ENCODE measurements at places on chromosomes 5 and 9.
A peak's percentile ranks its signal among the peaks of the same experiment; 100 is the strongest.

DNA sequence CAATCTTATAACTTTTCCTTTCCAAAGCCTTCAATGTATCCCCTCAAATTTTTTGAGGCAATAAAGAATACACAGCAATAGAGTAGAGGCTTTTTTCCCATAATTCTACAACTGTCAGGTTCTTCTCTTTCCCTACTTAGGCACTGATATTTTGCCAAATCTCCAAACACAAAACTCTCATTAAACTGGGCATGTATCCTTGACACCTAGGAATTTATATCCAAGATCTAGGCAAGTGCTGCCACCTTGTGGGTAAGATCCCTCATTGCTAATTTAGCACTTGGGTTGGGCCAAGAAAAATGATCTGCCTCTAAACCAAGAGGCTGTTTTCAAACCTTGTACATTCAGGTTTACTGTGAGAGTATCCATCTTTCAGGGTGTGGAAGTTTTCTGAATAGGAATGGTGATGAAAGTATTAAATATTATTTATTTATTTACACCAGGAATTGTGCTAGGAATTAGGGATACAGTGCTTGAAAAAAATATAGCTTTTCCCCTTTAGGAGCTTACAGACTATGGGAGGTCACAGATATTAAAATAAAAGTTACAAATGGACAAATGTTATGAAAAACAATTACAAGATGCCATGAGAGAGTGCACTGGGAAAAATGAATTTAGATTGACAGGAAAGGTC, 17.6 kb downstream of the TSTD2 start:
- peak; percentile 66 for DNase-seq

- no peak for DNase-seq
Measured at GRCh38 chr9:92499701-92500100, 17.4 kb upstream of the ASPN start.

DNA sequence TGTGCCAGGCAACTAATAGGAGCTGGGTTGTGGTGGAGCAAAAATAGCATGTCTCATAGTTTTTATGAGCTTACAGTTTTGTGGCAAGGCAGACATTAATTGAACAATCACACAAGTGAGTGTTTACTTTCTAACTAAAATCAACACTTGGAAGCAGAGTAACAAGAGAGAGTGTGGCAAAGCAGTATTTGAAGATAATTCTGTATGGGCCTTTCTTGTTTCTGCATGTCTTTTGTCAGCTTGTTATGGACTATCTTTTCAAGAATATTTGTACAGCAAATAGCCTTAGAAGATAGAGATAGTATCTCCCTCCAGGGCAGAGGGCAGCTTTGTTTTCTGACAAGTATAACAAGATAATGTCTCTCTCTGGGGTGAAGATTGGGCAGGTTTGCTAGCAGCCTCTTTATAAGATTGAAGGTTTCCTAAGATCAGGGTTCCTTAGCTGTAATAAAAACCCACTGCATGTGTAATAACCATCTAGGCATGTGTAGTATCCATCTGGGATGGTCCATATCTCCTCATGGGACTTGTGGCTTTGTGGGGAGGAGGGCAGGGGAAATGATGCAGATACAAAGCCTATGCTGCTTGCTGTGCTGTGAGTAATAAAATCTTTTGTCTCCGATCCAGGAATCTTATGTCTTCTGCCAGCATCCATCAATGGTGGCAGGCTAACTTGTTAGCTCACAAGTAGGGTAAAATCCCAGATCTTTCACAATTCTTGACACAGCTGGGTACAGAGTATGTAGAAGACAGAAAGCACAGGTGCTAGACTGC, 479.9 kb downstream of the KDM4C start:
- no peak for DNase-seq

- no peak for DNase-seq
Measured at GRCh38 chr9:80707120-80707519, 982.2 kb downstream of the TLE1 start.

DNA sequence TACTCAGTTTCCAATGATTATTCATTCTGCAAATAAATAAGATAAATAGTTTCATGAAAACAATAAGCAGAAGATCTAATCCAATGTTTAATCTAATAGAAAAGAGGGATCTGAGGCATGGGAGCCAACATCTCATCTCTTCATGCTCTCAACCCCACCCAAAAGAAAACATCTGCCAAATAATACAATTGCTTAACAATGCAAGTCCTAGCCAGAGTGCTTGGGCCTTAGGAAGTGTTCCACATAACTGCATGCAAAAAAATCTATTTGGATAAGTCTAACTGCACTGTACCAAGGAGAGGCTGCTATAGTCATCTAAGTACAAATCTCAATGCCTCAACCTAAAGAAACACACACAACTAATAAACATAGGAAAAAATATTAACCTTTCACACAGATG, 606.0 kb downstream of the CDH9 start:
- no peak for DNase-seq

GRCh38 chr5:147989994-147990393, 73.8 kb upstream of the SPINK5 start:
- DNase-seq: no peak

DNA sequence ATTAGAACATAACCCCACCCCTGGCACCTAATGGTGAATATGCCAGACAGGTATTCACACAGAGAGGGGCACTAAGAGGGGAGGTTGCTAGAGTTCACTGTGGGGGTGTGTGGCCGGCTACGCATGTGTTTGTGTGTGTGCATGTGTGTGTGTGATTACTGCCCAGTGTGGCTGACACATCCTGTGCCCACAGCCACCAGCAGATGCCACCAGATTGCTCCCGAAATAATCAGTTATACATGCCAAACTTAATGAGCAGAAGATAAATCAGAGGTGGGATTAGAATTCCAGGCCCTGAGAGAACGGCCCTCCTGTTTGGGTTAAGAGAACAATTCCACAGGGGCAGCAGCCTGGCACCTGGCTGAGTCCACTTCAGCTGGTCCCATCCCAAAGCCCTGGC, 91.8 kb upstream of the TBCA start:
- no peak for DNase-seq

DNA sequence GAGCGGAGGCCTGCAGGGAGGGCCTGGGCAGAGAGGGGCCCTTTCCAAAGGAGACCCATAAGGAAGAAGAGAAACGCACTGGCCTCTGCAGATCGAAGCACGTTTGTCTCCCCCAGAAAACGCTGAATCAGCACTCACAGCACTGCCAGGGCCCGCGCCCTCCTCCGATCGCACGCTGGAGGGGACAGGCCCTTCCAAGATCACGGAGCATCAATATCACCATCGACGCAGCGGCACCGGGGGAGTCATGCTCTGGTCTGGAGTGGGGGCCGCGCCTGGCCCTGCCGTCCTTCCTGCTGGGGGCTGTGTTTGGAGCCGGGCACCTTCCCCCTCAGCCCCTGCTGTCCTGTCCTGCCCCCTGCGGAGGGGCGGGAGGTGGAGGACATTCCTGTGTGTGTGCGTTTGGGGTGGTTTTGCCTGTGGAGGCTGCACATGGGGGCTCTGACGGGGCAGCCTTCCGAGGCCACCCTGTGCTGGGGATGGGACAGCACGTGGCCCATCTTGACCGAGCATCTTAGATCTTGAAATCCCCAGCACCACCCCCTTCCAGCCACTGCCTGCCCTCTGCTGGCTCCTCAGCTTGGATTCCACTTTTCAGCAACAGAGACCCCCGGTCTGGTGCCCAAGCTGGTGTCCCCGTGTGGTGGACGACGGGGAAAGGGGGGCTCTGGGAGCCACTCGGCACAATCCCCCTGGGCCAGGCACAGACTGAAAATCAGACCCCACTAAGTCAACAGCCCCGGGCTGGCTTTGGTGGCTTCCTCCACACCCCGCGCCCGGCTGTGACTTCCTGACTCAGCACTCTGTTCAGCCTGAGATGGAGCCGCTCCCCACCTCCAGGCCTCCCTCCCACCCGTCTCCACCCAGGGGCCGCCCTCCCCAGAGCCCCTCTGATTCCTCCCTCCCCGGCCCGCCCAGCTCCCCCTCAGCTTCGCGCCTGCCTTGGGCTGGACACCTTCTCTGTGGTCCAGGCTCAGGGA, 8.3 kb downstream of the TMEM250 start:
- DNase-seq: no peak

All from germinal center (tissue), 1 donor.